Hematopoietic multipotent progenitor cell treated with erythropoietin and hydrocortisone succinate and interleukin-3 and kit ligand, for 4 days (in vitro differentiated cells): ENCODE measurements at places on chromosomes 11 and 22.

DNA sequence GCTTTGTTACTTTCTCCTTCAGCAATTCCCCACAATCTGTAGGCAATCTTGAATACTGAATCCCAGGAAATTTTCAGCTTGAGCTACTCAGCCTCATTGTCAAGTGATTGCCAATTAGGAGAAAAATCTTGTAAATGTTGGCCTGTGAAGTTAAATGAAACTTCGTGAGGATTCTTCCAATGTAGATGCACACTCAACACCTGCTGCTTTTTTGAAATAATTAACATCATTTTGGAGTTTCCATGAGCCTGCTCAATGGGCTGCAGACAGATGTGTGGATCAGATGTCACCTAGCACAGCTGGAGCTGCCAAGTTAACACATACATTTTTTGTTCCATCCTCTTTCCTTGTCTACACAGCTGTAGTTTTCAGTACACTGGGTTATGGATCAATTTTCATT lies 645.6 kb upstream of the LUZP2 start:
- DNase-seq, result no peak

- DNase-seq, result no peak
Measured at GRCh38 chr11:81840380-81840779, 893.3 kb downstream of the FAM181B start.

- DNase-seq, result no peak
Measured at GRCh38 chr22:40241200-40241763, 63.6 kb downstream of the TNRC6B start.

GRCh38 chr22:40403651-40404050 lies 33.3 kb downstream of the SGSM3 start:
- no peak for DNase-seq

DNA sequence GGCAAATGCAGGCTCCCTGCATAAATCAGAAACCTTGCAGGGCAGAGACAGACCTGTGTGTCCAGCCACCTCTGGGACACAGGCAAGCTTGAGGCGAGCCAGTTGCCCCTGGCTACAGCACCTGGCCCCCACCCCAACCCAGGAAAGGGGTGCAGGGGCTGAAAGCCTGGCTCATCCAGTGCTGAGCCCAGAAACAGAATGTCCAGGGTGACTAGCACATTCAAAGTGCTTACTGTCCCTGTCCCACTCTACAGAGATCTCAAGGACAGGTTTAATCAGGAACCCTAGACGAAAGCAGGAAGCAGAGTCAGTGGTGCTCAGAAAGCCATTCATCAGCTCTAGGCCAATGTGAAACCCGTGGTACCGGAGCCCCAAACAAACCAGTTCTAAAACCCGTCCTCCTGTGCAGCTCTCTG lies 31.9 kb downstream of the PLEKHA7 start:
- no peak for DNase-seq

DNA sequence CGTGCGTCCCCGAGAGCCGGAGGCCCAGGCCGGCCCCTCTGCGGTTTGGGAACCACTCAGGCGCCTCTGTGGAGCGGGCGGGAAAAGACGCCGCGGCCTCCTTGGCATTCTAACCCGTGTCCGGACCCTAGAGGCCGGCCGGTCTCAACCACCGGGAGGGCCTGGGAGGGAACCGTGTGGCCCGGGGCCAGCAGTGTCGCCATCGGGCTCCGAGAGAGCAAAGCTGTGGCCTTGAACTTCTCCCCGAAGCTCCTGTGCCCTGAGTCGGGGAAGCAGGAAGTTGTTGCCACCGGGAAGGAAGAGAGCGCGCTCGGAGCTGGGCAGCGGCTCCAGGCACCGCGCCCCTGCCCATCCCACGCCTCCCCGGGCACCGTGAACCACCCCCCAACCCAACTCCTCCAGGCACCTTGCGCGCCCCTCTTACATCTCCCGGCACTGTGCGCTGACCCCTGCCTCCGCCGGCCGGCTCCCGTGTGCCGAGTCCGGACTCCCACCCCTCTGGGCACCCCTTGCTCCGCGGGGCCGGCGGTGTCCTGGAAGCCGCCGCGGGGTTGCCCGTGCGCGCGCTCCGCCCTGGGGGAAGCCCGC lies 80.0 kb upstream of the PPARA start:
- peak; percentile 82 for DNase-seq

- DNase-seq, result no peak
Measured at GRCh38 chr11:39810358-39810757, 1649.1 kb downstream of the LRRC4C start.

DNA sequence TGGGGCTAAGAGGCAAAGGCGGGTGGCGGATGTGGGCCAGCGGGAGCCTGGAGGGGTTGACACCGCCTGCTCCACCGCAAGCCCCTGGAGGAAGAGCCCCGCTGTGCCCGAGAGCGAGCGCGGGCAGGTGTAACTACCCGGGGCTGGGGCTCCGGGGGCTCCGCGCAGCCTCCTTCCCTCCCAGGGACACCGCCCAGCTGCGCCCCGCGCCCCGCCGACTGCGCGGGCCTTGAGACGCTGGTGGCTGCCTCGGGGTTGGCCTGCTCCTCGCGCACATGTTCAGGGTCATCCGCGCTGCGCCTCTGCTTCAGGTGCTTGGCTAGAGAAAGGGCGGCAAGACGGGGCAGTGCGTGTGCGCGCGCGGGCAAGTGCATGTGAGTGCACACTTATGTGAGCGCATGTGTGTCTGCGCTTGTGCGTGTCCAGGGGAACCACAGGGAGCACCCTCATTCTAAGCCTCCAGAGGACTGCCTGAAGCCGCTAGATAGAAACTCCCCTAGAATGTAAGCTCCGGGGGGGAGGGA lies 197.5 kb upstream of the TMEM45B start:
- no peak for DNase-seq

GRCh38 chr11:11931461-11932055 lies 76.9 kb downstream of the DKK3 start:
- DNase-seq, result peak; percentile 82

DNA sequence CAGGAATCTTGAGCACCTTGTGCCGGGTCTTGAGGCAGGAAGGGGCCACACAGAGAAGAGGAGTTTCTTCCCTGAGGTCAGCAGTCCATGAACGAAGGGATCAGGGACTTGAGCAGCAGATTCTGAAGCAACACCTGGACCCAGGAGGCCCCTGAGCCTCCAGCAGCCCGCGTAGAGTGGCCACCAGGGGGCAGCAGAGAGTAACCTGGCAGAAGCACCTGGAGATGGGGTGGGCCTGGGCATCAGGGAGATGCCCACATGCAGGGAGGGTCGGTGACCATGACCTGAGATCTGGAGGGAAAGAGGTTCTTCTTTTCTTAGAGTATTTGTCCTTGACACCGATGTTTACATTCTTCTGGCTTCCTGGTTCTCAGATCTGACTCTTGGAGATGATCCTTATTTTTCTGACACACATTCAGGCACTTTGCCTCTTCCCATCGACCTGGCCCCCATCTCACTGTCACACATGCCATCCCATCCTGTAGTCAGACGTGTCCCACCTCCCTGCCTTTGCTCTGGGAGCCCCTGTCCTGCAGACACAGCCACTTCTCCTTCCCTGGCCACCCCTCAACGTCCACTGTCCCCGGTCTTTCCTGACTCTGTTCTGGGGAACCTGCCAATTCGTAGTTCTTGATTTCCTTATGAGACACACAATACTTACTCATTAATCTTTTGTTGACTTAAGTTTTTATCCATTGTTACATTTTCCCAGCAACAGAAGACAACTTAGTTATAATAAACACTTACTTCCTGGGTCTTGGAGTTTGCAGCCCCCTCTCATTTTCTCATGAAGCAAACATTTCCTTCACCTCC lies 66.5 kb downstream of the GGTLC2 start:
- peak; percentile 71 for DNase-seq

DNA sequence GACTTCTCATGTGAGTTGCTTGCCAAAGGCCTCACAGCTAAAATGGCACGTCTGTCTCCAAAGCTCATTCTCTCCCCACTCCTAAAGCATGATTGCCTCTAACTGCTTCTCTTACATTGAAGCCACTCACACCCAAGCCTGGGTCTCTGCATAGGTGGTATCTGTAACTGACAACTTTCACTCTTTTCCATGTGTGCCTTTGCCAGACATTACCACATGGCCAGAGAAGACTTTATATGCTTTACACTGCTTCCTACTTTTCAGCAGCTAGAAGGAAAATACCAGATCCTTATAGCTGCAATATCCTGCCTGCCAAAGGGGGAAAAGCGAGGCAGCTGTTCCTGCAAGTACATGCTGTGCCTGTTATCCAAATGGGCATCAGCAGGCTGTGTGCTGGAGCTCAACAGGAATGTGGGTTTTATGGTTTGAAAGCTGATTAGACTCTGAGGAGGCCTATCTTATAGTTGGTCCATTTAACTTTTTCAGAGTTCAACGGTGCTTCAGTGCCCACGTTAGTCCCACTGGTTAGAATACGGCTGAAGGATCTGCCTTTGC lies 547.1 kb downstream of the RAB38 start:
- DNase-seq, result no peak
